ENCODE measurements at places on chromosomes 16 and 17.
A peak's percentile ranks its signal among the peaks of the same experiment; 100 is the strongest.

DNA sequence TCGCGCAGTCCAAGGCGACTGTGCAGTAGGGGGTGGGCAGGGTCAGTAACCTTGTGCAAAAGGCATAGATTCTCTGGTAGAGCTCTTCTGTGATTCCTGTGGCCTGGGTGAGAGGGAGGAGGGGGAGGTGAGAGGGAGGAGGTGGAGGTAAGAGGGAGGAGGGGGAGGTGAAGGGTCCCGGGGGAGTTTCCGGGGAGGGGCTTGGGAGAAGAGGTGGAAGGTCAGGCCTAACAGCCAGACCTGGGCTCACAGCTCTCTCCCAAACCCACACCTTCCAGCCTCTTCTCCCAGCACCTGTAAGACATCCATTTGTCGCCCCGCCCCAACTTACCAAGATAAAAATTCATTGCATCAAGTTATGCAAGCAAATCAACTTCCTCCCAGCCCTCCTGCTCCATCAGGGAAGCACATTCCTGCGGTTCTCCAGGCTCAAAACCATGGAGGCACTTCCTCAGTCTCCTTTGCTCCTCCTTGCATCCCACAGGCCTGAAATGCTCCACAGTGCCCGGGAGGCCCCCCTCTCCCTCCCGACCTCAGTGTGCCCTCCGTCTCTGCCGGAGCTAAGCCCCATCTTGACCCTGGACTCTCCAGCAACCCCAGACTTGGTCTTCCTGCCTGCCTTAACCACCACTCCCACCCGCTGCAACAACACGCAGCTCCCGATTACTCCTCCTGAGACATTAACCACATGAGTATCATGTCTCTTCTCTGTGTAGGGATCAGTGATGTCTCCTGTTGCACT, 30.5 kb downstream of the PIK3R6 start:
- DNase-seq, result no peak

- DNase-seq, result no peak
Observed at GRCh38 chr17:78442648-78443218, 64.3 kb downstream of the PGS1 start.

- no peak for DNase-seq
Observed at GRCh38 chr16:7330709-7331108, 1.9 kb upstream of the RBFOX1 start.

DNA sequence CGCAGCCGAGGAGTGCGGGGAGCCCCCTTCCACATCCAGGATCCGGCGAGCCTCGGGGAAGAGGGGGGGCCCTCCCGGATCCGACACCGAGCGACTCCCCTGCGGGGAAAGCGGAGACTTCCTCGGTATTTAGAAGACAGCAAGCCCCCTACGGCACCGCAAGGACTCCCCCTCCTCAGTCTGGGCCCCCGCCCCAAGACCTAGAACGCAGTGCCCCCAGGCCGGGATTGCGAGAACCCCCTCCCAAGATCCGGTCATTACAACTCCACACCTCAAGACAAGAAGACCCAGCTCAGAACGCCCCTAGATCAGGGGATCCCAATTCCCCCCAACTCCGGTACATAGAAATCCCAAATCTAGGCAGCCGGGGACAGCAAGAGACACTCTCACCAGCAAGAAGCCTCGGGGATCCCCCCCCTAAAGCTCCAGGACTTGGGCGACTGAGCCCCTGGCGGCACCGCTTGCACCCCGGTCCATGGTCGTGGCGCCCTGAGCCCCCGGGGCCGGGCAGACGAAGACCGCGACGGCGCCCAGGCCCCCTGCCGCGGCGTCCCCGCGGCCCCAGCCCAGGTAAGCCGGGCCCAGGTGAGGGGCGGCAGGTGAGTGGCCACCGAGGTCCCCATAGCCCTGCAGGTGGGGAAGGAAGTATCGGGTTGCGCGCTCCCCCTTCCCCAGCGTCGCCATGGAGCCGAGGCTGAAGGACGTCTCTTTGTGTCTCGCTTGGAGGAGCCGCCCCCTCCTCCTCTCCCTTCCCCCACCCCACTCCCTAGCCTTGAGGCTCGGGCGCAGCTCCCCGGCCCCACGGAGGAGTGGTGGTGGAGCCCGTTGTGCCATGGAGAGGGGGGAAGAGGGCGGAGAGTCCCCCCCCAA, 641 bp downstream of the SBK1 start:
- DNase-seq, result peak; percentile 45

GRCh38 chr16:49093939-49094338, 187.7 kb downstream of the CBLN1 start:
- no peak for DNase-seq

DNA sequence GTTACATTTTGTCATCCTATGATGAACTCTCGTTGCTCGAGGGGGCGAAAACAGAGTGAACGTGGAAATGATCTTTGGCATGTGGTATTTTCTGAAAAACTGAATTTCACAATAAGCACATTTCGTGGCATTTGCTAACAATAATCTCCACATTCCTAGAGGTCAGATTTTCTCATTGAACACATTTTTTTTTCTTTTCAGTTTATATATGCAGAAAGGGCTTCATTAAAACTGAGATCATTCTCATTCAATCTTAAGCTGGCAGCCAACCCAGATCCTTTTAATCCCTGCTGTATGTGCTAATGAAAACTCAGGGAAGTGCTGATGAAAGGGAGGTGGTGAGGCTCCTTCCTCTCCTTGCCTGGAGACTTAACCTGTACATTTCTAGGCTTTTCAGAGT, 52.6 kb downstream of the PRKCA start:
- DNase-seq, result no peak

- DNase-seq, result peak; percentile 47
Observed at GRCh38 chr16:5678371-5678770, 580.8 kb upstream of the EEF2KMT start.

- DNase-seq, result peak; percentile 79
Observed at GRCh38 chr17:58531661-58532554, 17.5 kb upstream of the MTMR4 start.

GRCh38 chr17:19470530-19471261, 59.7 kb downstream of the RNF112 start:
- DNase-seq, result no peak

DNA sequence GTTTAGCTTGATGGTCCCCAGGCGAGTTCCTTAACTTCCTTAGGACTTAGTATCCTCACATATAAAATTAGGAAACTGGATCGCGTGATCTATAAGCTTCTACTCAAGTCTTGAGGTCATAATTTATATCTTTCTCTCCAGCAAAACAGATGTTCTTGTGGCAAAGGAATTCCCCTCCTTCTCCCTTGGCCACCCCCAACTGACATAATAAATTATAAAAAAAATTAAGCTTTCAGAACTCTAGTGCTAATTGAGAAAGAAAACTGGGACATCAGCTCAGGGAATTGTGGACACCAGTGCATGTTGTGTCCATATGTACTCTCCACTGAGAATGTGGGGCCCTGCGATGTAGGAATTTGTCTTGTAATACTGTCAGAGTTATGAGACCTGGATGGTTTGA, 13.5 kb downstream of the GNAO1 start:
- DNase-seq, result no peak

GRCh38 chr17:42878924-42879595, 21.5 kb upstream of the G6PC1 start:
- no peak for DNase-seq

DNA sequence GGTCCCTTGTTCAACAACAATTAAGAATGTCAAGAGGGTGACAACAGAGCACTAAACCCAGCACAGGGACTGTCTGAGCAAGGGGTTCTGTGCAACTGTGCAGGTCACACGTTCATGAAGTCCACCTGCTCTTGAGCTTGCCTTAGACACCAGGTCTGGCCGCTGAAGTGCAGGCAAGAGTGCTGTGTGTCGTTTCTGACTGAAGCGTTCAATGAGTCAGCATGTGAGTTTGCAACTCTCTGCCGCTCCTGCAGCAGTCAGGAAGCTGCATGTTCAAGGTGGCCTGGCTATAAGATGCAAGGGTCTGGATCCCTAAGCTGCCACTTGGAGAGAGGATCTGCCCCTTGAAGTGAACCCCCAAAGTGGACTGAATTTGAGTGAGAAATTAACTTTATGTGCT, 332.7 kb upstream of the HSBP1 start:
- DNase-seq, result no peak

GRCh38 chr17:27315796-27316465, 22.0 kb downstream of the WSB1 start:
- DNase-seq, result no peak

DNA sequence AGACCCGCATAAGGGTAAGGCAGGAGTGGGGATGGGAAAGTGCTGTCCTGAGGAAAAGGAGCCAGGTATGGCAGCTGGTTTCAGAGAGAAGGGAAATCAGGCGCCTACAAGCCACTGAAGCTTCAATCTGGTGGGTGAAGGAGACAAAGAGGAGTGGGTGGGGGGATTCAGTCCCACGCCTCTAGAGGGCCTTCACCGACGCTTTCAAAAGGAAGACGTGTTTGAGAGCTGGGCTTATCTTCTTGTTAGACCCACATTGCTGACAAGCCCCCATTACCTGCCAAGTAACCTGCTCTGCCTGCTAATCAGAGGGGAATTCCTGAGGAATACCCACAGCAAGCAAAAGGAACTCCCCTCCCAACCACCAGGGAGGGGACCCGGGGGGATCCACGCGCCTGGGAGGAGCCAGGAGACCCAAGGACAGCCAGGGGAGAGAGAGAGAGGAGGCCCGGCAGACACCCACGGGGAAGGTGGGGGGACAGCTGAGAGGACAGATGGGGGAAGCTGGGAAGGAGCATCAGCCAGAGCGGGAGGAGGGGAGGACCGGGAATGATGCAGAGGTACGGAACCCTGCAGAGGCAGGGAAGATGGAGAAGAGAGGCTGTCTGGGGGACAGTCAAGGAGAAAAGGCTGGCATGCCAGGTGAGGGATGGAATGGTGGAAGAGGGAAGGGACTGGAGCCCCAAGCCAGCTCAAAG, 1.0 kb downstream of the MTMR4 start:
- no peak for DNase-seq

DNA sequence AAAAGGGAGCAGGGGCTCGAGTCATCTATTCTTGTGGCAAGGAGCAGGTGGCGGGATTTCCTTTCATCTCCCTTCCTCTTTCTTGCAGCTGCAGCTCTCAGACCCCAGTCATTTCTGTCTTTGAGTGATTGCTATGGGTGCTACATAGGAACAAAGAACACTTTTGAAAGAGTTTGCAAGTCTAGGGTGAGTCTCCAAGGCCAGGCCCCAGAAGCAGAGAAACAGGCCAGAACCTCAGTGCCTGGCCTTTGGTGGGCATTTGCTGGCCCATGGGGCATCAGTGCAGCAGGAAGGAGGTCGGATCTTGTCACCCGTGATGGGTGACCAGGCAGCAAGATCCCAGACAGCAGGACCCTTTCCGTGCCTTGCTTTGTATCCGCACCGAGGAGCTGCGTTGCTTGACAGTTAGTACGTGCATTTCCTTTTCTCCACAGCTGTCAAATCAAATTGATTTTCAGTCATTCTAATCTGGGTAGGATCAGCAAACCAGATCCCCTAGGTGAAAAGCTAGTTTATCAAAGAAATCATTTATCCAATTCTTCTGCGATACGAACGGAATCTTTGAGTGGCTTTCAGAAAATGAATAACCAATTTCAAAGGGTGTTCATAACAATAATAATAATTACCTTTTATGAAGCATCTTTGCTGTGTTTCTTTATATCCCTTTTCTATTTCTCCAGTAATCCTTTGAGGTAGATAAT, 244.6 kb upstream of the MAF start:
- DNase-seq, result no peak

DNA sequence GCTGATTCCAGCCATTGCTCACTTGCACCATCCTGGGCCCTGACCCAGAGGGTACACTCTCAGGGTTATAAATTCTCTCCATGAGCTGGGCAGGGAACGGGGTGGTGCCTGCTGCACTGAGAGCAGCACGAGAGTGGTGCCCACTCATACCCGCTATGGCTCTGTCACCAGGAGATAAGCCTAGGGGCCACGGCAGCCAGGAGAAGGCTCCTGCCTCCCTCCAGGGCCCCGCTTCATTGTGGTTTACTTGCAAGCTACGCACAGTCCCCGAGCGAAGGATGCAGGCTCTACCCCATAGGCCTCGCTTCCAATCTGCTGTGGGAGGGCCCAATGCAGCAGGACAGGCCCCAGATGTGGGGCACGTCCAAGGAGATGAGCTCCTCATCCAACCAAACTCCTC, 48.5 kb downstream of the VAC14 start:
- no peak for DNase-seq

DNA sequence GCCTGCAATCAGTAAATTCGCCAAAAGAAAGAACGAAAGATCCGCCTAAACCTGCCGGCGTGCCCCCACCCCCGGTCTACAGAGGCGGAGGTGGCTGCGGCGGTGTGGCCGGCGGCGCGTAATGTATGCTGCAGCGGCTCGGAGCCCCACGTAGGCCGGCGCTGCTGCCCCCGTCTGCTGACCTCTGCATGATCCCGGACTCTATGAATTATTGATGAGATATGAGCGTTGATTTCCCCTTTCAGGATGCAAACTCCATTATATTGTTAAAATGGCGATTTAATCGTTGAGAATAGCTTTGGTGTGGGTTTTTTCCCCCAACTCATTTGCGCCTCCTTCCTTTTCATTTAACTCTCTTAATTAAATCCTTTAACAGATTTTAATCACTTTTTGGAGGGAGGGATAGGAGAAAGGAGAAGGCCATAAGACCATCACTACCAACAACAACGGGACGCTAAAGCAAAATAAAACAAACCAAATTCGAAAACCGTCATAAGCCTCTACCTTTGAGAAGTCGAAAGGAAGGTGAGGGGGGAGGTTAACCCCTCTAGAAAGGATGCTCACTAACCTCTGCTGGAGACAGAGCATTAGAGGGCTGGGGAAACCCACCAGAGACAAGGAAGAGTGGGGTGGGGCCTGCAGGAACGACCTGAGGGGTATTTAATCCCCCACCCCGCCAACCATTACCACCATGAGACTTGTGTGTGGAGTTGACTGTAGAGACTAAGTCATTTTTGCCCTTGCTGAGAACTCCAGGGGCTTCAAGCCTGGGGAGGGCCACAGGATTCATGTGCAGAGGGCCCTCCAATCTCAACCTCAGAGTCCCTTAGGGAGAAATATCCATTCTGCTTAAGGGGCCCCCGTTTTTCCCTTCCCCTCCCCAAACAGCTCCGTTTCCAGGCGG, 3.4 kb downstream of the HOXB3 start:
- no peak for DNase-seq

- no peak for DNase-seq
Observed at GRCh38 chr17:17098551-17099179, 56.4 kb downstream of the MPRIP start.

- DNase-seq, result no peak
Observed at GRCh38 chr17:48244121-48244711, 136.7 kb downstream of the SNX11 start.

DNA sequence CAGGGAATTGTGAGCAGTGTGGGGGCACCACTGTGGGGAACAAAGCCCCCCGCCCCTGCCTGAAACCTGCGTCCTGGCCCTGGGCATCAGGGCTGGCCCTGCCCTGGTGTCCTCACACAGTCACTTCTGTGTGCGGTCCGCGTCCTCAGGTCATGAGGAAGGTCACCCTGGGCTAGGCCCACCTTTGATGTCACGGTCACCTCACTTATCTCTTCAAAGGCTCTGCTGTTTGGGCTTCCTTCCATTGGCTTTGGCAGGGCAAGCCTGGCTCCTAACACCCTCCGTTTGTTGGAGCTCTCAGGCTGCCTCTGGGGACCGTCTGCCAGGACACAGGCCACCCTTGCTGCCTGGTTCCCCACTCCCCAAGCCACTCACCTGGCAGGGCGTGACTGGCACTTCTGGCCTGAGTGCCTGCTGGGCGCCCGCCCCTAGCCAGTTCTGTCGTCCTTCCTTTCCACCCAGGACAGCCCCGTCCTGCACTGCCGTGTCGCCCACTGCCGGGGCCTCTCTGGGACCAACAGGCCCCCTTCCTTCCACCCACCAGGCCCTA, 8.8 kb downstream of the CENPX start:
- DNase-seq, result no peak

- DNase-seq, result no peak
Observed at GRCh38 chr16:10982465-10983150, 38.2 kb downstream of the CLEC16A start.
